ENCODE measurements at places on chromosomes 12 and 14.

DNA sequence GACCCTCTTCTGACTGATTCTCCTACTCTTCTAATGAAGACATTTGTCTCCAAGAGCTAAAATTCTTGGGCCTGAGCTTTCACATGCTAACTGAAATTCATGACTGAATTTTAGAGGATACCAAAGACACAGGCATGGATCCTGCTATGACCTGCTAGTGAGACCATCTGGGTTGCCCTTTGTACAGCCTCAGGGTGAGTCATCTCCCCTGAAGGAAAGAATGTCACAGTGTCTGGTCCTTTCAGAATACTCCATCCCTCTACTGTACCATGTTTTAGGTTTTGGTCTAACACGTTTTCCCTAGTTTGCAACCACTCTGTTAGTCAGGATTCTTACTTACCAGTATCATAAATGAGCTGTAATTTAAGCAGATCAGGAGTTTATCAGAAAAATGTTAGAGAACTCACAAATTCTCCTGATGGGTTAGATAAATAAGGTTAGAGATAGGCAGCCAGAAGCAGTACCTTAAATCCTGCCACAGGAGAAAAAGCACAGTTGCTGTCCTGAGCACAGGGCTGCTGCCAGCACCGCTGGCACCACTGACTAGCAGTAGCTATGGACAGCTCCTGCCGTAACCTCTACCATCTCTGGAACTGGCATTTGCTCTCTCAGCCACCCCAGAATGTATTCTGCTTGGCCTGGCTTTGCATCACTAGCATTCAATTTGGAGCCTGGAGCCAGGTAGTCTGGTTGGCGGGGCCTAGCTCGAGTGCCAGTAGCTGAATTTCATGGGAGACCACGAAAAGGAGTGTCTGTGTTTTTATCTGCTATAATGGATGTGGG, 127.6 kb downstream of the ANO6 start:
- DNase-seq: no peak

DNA sequence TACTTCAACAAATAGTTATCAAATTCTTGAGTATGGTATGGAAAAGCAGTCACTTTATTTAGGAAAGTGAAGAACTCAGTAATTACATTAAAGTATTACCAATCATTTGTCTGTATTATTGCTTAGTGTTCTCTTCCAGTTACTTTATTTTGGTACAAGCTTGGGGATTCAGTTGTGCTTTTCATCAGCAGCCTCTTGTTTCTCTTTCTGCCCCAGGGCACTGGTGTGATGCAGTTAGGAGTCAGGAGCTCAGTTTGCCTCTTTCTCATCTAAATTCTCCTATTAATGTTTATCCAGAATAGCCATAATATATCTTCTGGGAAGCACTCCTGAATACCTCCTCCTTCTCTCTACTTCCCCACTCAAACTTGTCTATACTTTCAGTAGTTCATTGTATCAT, 25.7 kb downstream of the PMCH start:
- DNase-seq: no peak

DNA sequence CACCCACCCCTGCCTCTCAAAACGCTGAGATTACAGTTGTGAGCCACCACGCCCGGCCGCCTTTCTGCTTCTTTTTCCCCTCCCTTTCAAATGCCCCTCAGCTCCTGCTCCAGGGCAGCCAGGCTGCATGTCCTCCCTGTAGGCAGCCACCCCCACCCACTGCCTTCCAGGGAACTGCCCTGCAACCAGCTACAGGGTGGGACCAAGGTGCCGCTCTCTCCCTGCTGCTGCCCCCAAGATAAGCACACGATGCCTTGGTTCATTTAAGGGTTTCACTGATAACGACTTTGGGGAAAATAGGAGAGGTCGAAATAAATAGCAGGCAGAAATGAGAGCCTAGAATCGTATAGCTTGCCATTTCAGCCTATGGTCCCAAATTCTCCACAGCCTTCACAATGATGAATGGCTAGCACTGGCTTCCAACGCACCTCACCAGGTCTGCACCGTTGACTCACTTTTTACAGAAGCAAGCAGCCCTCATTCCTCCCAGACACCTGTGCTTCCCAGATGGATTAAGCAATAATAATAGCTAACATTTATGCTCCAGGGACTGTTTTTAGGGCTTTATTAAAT, 40.7 kb downstream of the ATG14 start:
- DNase-seq: no peak

- DNase-seq: no peak
Observed at GRCh38 chr14:63301891-63302534, 16.7 kb downstream of the GPHB5 start.

- no peak for DNase-seq
Observed at GRCh38 chr12:5044420-5045295, 979 bp downstream of the KCNA5 start.

- no peak for DNase-seq
Observed at GRCh38 chr14:36339816-36340215, 19.4 kb upstream of the MBIP start.

DNA sequence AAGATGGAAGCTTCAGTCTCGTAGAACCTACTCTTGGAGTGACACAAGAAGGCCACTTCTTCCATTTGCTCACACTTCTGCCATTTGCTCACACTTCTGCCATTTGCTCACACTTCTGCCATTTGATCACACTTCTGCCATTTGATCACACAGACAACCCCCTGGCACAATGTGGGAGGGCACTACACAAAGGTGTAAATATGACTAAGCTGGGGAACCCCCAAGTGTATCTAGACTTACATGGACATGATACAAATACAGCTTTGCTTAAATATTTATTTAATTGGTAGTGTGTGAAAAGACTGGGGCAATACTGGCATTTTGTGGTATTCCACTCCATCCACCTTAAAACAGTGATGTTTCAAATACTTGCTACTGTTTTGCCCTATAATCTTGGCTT, 296.2 kb upstream of the PPFIA2 start:
- no peak for DNase-seq

GRCh38 chr12:96228566-96229248, 34.5 kb downstream of the ELK3 start:
- DNase-seq: no peak

GRCh38 chr14:101151226-101151926, 247.9 kb upstream of the RTL1 start:
- DNase-seq: no peak

GRCh38 chr14:104335176-104335575, 196.8 kb downstream of the KIF26A start:
- no peak for DNase-seq

- DNase-seq: no peak
Observed at GRCh38 chr14:23070262-23071129, 13.2 kb upstream of the CDH24 start.

GRCh38 chr12:52873832-52874572, 25.2 kb upstream of the KRT78 start:
- DNase-seq: peak; percentile 36

- no peak for DNase-seq
Observed at GRCh38 chr14:55085060-55085660, 33.7 kb downstream of the MAPK1IP1L start.

DNA sequence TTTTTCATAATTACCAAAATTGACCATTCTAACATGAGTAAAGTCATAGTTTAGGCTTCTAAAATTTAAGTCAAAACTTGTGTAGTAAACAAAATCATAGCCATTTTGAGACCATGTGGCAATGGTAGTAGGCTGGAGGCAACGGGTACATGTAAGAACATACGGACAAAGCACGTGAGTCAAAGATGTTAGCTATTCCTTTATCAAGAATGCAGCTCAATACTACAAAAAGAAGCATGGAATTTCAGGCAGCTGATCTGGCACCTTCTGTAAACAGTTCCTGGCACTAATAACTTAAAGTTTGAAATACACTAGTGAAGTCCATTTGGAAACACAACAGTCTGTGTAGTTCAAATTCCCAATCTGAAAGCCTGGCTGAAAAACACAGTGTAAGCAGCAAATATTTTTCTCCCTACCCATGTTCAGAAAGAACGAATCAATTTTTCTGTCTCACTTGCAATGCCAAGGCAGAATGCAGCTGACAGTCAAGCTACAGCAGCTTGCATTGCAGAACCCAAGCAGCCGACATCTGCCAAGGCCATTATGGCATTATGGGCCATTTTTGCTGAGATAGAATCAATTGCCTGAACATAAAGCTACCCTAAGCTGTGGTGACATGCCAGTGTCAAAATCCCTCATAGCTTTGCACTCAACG, 29.3 kb downstream of the MYF5 start:
- no peak for DNase-seq

DNA sequence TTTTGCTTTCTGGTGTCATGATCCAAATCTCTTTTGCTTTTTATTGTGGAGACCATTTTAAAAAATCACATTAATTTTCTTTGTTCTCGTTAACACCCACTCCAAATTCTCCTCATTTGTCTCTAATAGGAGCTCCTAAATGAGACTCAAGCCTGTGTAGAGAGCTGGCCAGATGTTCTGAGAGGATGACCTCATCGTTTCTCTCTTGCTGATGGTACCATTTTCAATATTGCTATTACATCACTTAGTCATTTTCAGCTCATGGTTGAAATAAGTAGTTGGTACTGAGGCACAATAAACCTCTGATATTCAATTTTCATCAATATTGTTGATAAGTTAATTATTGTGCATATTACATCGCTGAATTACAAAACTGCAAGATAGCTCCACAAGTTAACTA, 31.5 kb downstream of the SPTB start:
- DNase-seq: no peak

DNA sequence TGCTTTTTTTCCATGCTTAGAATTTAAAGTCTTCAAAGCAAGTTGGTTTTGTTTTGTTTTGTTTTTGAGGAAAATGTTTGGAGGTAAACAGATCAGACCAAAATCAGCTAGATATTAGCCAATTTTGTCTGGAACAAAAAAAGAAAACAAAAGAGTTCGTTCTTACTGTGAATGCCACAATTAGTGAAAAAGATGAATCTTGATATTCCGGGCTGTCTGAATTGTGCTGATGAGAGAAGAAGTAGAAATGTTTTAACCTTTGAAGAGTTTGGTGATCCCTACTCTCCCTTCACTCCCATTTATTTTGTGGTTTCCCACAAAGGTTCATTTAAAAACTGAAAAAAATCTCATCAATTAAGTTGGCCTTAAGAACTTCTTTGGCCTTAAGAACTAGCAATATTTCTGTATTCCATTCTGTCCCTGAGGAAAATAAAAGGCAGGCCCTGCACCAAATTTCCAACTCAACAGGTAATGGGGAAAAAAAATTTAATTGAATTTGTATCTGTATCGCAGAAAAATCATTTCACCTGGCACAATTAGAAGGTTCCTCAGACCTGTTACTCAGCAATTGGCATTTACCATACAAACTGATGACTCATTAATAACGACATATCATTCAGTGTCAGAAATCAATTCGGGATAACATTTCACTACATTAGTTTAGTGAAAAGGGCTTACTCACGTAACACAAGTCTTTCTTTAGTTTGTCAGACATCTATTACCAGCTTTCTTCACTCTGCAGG, 562 bp upstream of the GLIPR1L2 start:
- DNase-seq: no peak

DNA sequence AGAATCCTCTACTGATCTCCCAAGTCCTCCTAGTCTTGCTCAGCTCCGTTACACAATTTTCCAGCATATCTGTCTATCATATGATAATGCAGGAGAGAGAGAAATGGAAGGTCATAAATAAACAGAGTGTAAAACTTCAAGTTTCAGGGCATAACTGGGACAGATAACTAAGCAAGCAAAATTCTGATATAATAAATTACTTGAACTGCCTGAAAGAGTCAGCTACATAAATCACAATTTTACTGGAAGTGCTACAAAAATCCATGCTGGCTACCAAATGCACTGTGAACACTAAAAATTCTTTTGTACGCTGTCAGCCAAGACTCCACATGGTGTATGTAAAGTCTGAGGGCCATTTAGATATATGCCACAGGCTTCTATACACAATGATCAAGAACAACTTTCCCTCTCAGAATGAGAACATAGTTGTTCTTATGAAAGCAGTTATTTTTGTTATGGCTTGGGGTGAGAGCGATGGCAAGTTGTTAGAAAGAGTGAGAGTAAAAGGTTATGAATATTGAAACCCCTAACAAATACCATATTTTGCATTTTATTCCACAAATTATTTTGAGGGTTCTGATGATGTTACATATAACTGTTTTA, 41.1 kb downstream of the GRIP1 start:
- no peak for DNase-seq

DNA sequence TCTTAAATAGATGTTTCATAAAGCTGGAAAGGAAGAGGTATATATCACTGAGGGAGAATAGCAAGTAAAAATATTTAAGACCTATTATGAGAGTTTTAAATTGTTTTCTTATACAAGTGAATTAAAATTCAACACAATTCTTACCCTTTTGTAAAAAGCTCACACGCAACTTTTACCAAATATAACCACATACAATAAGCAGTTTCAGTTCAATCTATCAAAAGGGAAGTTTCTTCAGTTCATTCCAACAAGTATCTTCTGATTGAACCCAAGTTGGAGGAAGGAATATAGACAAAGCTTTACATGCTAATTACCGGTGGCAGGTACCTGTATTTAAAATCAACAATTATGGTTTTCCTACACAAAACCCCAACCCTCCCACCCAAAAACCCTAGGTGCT, 41.1 kb downstream of the GTF2A1 start:
- no peak for DNase-seq

DNA sequence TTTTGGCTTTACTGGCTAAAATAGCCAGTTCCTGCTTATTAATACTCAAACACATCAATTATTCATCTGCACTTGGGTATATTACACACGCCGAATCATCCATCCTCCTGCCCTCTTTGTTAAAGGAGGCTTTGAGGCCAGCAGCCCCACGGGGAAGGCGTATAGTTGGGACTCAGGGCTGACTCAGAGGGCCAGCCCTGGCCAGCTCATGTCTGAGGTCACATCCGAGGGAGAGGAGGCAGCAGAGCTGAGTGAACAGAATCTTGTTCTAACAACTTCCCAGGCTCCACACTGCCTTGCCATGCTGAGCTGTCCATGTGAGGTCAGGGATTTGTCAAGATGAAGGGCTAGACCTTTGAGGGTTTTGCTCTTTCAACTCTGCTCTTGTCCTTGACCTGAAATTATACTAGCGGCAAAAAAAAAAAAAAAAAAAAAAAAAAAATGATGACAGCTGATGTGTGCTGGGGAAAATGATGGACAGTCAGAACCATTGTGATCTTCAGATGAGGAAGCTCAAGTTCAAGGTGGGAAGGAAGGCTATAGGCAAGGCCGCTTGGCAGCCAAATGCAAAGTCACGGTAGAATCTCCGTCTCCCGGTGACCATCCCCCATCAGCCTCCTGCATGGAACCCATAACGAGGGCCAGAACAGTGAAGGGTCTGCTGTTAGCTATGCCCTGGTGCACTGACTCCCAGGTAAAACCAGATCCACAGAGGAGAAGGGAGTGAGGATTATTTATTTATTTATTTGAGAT, 12.5 kb upstream of the MARK3 start:
- DNase-seq: no peak

DNA sequence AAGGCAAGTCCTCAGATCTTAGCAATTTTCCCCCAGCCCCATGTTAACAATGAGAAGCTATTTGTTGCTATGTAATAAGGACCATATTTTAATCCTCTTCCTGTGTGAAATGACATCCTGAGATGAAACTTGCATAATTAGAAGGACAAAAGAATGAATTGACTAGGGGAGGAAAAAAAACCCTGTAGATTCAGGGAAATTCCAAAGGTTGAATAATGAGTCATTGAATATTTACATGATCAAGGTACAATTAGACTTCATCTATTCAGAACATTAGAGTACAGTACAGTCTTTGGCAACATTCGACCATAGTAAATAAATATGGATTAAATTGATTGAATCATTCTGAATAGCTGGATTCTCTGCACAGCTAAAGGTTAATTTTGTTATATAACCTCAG, 9.4 kb downstream of the MYBPC1 start:
- DNase-seq: no peak

GRCh38 chr12:124088217-124088907, 115.3 kb downstream of the ZNF664 start:
- DNase-seq: no peak

GRCh38 chr12:70686907-70687306, 49.7 kb upstream of the PTPRB start:
- no peak for DNase-seq

GRCh38 chr12:3748620-3749019, 4.3 kb downstream of the CRACR2A start:
- DNase-seq: no peak

Data from NCI-H1417 (cell line).